ENCODE measurements at places on chromosomes 11 and 22.

- DNase-seq: no peak
Observed at GRCh38 chr11:71355281-71355680, 92.9 kb downstream of the DHCR7 start.

GRCh38 chr11:35791088-35791958, 128.7 kb downstream of the TRIM44 start:
- DNase-seq: no peak

- DNase-seq: no peak
Observed at GRCh38 chr11:105393326-105393725, 216.5 kb upstream of the GRIA4 start.

- DNase-seq: no peak
Observed at GRCh38 chr11:17611503-17612220, 64.6 kb downstream of the OTOG start.

GRCh38 chr22:47267513-47268282, 505.2 kb downstream of the TBC1D22A start:
- DNase-seq: no peak

DNA sequence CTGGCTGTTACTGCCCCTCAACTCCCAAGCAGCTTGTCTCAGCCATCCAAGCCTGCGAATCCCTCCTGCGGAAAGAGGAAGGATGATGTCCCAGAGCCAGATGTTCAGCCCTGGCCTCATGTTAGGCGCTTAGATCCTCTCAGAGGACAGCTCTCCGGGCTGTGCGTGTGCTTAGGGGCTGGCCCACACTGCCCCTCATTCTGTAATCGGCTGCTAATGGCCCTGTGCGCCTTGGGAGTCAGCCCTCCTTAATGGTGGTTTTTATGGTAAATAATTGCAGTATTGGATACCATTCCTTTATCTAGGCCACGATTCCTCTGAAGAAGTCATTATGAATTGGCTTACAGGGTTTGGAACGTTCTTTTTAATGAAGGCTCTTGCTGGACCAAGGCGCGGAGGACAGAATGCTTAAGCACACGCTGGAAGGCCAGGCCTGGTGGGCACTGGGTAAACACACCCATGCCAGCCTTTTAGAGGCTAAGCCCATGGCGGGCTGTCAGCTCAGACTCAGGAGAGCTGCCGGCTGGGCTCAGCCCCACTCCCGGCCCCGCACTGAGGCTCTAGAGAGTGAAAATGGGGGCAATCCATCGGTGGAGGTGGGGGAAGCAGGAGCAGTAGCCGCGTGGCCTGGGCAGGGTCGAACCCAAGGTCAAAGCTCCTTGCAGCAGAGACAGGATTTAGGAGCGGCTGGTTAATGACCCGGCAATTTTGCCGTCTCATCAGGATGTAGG, 1157.5 kb downstream of the BRD1 start:
- no peak for DNase-seq

DNA sequence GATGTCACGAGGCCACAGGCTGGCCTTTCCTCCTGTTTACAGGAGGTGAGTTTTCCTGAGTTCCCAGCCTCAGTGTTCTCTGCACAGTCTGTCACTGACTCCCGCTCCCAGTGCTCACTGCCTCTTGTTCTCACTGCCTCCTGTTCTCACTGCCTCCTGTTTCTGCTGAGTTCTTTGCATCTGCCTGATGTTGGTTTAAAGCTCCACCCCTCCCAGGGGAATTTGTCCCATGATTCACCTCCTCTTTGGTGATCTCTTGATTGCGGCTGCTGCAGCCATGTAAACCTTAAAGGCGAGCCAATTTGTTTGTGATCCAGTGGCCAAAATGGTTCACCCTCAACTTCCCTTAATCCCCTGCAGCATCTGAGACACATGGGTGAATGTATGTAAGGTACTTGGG, 6.0 kb upstream of the TUBA8 start:
- no peak for DNase-seq

All from activated gamma-delta T cell treated with anti-CD3 and anti-CD28 coated beads, Interleukin-2, amount 50 U/mL, for 16 hours (primary cell).